ENCODE measurements at places on chromosomes 1 and 21.
A peak's percentile ranks its signal among the peaks of the same experiment; 100 is the strongest.

DNA sequence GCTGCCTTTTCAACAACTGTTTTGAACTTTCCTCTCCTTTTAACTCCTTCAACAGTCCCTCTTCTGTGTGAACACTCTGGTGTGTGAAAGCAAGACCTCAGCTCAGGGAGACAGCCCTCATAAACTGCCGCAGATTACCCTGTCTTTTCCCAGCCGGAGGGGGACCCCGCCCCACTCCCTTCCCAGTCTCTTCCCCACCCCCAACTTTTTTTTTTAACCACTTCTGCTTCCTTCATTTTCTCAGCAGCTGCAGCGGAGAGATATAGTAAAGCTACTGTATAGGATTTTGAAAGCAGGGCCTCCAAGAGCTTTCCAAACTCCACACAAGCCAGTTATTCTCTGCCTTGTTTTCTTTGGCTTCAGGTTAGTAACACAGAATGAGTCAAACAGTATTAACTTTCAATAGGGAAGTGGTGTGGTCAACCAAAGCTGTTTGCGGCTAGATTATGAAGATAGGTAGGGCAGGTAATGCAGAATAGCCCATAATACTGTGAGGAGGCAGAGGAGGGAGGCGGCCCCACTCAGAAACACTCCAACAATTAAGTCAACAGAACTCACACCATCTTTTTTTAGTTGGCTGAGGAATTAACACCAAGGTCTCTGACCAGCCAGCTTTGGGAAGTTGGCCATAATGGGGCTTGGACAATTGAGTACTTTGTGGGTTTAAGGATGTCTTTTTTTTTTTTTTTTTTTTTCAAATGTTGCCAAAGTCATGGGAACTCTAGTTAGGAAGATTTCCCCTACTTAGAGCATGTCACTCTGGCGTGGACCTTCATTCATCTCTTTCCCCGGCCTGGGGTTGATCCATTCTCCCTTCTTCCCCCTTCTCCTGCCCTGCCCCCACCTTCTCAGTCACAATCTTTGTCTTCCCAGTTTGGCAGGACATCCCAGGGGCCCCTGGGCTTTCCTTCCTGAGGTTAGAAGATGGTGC lies 177.0 kb downstream of the CLIC6 start:
- DNase-seq = peak; percentile 49

GRCh38 chr1:200751717-200752116 lies 13.0 kb downstream of the CAMSAP2 start:
- DNase-seq = no peak

DNA sequence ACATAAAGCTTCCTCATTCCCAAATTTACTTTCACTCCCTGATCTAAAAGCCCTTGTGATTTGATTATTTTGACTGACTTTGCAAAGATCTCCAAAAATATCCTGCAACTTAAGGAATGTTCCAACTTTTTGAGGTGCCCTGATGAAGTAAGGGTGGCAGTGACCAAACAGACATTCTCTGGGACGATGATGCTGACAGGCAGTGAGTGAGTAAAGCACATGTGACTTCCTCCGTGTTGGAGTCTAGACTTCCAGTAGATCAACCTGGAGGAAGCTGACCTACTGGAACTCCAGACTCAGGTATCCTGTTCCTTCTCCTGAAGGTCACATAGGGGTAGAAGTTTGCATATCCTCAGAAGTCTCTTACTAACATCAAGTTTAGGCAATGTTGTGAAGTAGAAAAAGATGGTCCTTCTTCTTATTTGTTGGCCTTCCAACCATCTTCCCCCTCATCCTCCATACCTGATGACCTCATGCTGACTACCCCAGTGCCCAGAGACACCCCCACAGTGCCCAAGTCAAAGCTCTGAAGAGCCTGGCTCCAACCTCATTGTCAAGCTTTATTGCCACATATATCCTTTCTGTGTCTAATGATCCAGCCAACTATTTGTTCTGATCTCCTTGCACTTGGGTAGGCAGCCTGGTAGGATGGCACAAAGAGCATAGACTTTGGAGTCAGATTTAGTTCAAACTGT lies 16.0 kb downstream of the TNFSF4 start:
- DNase-seq = no peak

DNA sequence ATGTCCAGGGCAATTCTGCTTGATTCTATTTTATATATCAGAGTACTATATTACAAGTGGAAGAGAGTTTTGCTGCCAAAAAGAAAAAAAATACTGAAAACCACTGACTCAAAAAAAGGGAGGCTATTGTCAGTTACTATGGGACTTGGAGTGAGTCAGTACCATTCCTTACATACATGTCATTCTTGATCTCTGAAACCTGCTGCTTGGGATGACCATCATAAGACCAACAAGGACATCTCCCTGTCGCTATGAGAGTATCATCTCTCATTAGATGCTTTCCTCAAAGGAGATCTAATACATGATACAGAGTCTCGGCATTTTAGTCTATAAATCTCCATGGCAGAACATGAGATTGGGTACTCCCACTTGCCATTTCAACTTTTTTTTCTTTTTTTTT lies 11.8 kb upstream of the INPP5B start:
- DNase-seq = no peak

DNA sequence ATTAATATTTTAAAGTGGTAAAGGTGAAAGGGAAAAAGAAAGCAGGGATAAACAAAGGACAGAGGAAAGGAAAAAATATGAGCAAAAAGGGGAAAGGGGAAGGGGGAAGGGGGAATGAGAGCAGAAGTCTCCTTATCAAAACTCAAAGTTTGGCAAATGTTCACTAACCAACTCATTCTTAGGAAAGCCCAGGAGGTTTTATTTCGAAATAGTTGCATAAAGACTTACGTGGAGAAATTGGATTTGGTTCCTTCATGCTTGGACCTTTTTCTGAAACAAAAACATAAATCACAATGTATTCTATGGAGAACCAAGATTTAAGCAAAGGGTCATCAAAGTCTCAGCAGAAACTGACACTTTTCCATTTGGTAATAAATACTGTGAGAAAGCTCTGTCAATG lies 188.1 kb downstream of the TGFBR3 start:
- DNase-seq = no peak
